Activated T-helper 1 cell treated with Interleukin-2 at 50 U/mL for 16 hours (primary cell): ENCODE measurements at places on chromosomes 16 and 17.

GRCh38 chr16:86516623-86517003 is 6.3 kb downstream of the FOXF1 start:
- DNase-seq, result no peak

- no peak for DNase-seq
Observed at GRCh38 chr16:80973991-80974390, 32.7 kb downstream of the CMC2 start.

- DNase-seq, result no peak
Observed at GRCh38 chr17:26818736-26819135, 475.2 kb upstream of the WSB1 start.

DNA sequence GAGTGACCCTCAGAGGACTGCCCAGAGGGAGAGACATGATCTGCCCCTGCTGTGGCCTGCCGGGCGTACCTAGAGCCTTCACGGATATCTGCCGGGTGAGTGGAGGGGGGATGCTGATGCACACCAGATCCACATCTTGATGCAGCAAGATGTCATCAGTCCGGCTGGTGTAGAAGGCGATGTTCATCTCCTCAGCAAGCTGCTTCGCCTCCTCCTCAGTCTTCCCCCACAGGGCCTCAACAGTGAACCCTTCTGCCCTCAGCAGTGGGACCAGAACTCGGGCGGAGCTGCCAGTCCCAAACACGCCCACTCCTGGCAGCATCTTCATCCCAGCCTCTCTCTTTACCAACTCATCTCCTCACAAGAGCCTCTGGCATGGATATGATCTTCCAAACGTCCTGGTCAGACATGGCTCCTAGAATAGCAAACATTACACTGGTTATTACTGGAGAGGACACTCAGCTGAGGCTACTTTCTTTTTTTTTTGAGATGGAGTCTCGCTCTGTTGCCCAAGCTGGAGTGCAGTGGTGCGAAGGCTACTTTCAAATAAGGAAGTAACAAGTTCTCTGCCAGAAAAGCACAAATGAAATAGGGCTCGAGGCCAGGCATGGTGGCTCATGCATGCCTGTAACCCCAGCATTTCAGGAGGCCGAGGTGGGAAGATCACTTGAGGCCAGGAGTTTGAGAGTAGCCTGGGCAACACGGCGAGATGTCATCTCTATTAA is 18.9 kb downstream of the C16orf86 start:
- DNase-seq, result no peak

GRCh38 chr16:49470513-49470991 is 96.9 kb downstream of the C16orf78 start:
- no peak for DNase-seq

GRCh38 chr17:67546578-67547527 is 169.8 kb downstream of the PITPNC1 start:
- no peak for DNase-seq

DNA sequence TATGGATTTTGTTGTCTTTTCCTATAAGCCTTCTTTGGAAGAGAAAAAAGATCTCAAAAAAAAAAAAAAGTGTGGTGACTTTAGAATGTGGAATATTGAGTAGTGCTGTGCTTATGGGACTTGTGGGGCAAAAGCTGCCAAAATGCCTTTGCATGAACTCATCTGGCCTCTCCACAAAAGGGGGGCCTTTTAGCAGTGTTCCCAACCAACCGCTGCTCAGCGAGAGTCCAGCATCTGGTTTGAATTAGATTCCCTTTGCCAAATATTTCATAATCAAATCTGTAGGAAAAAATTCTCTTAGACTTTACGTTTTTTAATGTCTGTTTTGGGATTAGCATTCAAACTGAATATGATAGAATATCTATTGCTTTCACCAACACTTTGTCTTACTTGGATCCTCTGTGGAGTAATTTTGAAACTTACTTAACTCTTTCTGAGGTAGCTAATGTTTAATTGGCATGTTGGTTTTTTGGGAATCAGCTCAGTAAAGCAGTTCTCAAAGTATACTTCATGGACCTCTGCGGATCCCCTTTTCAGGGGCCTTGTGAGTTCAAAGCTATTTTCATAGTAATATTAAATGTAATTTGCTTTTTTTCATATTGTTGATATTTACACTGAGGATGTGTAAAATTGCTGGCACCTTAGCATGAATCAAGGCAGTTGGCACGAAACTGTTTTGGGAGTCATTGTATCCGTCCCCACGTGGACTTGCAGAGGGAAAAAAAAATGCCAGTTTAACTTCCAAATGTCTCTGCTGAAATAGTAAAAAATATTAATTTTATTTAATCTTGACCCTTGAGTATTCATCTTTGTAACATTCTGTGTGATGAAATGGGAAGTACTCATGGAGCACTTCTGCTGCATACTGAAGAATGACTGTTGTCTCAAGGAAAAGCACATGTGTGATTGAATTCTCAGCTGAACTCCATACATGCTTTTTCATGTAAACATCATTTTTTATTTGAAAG is 34.7 kb upstream of the VPS4A start:
- DNase-seq, result no peak

GRCh38 chr16:87954826-87955225 is 3.6 kb downstream of the BANP start:
- DNase-seq, result no peak

GRCh38 chr17:58413684-58414083 is 3.6 kb downstream of the RNF43 start:
- DNase-seq, result no peak
